ENCODE measurements at places on chromosomes 12 and 14.
A peak's percentile ranks its signal among the peaks of the same experiment; 100 is the strongest.

- DNase-seq: no peak
Measured at GRCh38 chr12:99130808-99131553, 485.9 kb downstream of the APAF1 start.

GRCh38 chr12:66036317-66036716, 94.2 kb downstream of the LLPH start:
- DNase-seq: no peak

GRCh38 chr12:108516511-108517275, 1.6 kb downstream of the FICD start:
- DNase-seq: no peak

DNA sequence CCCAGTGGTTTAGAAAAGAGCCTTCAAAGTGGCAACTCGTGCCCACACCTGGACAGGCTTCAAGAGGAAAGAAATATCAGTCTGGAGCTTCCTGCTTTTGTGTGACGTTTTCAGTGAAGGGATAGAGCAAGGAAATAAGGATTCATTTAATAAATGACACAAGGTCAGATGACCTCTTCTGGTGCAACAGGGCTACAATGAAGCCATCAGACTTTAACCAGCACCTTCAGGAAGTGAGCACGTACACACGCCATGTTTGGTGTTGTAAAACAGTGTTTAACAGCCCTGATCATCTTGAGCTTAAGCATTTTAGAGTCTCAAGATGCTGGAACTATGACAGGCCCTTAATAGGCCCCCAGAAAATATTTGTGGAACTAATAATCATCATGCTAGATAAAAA, 59.1 kb downstream of the CCDC60 start:
- DNase-seq: no peak

- DNase-seq: no peak
Measured at GRCh38 chr12:124403273-124403672, 108.4 kb downstream of the RFLNA start.

GRCh38 chr12:92208613-92209121, 63.0 kb upstream of the BTG1 start:
- no peak for DNase-seq

GRCh38 chr12:102016472-102016871, 45.3 kb downstream of the WASHC3 start:
- DNase-seq: no peak

- DNase-seq: no peak
Measured at GRCh38 chr12:12087693-12088034, 16.9 kb downstream of the BCL2L14 start.

DNA sequence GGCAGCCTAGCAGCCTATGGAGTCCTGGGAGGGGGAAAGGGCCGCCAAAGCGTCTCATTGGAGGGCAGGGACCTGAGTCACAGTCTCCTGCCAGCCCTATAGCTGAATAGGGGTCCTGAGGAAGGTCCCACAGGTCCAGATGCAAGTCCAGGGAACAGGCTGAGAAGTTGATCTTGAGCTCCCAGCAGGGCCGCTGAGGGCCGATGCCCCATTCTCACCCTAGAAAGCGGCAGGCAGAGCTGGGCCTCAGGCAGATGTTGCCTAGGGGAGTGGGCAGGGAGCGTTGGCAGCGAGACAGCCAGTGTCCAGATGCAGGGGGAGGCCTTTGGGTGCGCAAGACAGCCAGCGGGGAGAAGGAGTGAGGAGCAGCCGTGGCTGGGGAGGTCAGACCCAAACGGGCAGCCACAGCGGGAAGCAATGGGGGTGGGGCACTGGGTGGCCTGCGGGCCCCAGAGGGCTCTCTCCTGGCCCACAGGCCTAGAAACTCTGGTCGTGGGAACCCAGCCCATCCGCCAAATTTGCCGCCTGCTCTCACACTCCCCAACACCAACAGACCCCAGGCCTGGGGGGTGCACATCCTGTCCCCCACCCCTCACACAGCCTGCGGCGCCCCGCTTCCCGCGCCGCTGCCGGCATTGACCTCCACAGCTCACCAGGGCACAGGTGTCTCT, 1.1 kb downstream of the HDAC7 start:
- DNase-seq: no peak

DNA sequence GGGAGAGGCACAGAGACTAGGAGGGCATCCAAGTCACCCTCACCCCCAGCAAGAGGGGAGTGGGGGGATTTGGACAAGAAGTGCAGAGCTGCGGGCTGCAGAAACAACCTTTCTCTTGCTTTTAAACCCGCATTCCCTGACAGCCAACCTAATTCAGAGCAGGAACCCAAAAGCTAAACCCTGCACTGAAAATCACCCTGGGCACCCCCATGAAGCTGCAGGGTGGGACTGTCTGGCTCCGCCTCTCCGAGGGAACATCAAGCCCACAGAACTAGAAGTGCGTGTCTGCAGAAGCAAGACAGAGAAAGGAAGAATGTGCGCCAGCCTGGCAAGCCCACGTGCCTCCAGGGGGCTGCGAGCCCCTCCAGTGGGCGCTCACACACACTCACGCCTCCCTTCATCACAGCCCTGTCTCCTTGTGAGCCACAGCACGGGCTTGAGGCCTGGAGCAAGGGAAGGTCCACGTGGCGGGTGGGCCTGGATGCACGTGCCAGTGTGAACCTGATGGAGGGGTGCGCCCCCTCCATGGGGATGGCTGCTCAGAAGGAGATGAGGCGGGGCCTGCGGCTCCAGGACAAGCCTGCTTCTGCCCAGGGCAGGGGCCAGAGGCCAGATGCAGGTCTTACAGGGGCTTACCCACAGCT, 27.8 kb upstream of the PNMA1 start:
- no peak for DNase-seq

DNA sequence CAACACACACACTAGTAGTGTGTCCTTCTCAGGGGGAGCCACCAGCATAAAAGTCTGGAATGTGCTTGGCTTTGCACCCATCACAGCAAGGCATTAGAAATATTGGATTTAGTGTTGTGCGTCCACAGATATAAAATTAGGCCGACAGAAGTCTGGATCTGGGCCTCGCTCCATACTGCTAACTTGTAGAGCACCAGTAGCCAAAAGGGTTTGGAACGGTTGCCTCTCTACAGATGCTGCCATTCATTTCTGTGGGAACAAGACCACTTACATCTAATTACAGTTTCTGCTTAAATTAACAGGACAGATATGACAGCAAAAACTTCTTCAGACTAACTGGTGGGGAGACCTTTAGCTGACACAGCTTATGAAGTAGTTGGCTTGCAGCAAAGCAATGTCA, 94.2 kb downstream of the EXOC5 start:
- no peak for DNase-seq

DNA sequence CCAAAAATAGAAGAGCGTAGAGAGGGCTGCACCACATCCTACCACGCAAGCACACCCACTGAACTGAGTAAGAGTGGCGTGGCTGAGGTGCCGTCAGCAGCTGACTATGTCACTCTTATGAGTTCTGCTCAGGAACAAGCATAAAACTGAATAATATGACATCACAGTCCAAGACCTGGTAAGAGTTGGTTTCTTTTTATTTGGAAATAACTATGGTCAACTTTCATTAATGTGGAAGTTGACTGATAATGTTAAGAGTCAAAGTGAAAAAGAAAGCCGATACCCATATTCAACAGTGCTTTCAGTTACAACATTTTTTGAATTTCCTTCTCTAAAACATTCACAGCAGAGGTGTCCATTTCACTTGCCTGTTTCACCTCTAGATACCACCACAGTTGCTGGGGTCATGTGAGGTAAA, 44.6 kb downstream of the GNS start:
- no peak for DNase-seq

DNA sequence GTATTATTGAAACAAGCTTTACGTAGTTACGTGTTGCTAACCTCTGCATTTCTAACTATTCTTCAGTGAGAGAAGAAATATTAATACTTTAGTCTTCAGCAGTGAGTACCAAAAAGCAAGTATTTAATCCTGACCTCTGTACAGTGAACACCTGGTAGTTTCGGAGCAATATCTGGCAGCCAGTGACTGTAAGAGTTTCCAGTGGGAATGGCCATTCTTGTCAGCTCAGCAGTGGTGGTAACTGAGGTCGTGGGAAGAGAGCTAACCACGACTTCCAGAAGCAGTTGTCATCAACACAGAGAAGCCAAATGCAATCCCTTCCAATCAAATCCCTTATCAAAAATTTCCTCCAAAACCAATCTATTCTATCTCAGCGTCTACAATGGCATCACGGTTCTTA, 1500.2 kb upstream of the FLRT2 start:
- DNase-seq: no peak

DNA sequence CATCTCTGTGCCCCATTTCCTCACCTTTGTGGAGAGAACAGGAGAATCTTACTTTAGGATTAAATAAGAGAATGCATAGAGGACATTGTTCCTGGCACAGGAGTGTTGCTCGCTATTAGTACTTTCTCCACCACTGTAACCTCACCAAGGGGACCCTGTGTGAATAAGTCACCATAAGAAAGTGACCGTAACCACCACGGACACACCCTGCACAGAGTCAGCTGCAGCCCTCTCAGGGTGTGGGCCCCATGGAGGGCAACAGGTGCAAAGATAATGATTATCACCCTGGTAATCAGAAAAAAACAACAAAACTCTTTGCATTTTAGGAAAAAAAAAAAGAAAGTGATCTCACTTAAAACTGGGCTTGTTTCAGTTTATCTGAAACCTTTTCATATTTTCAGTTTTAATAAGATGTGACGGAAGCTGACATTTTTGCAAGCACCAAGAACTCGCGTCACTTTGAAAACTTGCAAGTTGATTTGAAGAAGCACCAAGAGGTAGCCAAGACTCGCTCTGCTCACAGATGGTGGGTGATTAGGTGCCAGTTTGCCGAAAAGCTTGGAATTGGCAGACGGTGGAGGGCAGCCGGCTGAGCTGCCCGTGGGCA, 87.0 kb upstream of the VRK1 start:
- no peak for DNase-seq

DNA sequence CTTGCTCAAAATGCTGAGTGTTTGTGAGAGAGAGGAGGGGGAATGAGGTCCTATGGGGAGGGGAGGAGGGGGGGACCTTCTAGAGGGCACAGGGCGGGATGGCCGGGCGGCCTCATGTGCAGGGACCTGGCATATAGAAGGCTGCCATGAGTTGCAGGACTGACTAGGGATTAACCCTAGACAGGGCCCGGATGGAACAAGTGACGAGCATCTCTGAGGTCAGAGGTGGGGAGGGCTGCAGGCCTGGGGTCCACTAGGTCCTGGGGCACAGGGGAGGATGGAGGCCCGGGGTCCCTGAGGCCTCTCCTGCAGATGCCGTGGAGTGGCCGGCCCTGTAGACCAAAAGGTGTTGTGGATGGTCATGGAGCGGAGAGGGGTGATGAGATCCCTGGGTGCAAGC, 104.0 kb upstream of the EIF5 start:
- DNase-seq: no peak

DNA sequence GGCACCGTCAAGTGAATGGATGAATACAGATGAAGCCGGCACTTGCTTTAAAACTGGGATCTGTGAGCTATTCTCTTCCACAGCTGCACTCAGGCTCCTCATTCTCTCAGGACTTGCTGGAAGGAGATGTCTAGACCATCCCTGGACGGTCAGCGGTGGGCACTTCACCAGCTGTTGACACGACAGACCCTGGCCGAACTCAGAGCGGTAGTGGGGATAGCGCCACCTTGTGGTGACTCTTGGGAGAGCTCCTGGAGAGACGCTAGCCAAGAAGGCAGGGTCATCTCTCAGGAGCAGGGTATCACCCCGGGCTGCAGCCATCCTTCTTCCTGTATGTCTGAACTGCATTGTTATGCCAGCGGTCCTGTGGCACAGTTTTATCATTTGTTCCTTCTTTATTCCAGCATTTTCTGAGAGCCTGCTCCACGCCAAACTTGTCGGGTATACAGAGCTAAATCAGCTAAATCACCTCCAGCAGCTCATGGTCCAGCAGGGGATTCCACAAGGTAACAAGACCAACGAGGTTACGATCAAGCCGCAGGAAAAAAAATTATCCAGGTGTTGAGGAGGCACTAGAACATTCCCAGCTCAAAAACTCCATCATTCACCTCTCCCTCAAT, 10.0 kb downstream of the WNT1 start:
- peak; percentile 13 for DNase-seq

- no peak for DNase-seq
Measured at GRCh38 chr14:68585690-68586089, 207.2 kb downstream of the ZFP36L1 start.

- DNase-seq: no peak
Measured at GRCh38 chr14:54669721-54670561, 103.0 kb downstream of the SAMD4A start.

- DNase-seq: peak; percentile 51
Measured at GRCh38 chr12:124695861-124696260, 128.4 kb upstream of the NCOR2 start.

DNA sequence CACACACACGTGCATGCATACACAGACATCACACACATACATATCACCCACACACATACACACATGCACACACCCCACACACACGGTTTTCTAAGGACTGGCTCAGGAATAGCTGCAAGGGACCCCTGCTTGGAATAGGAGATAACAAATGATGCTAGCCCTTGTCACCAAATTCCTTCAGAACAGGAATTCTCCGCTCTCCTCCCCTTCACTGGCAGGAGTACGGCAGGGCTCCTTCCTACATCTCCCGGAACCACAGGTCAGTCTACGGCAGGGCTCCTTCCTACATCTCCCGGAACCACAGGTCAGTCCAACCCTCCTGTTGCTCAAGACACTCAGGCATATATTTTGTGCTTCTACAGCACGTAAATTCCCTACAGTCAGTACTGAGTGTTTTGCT, 23.9 kb downstream of the PHLDA1 start:
- no peak for DNase-seq

DNA sequence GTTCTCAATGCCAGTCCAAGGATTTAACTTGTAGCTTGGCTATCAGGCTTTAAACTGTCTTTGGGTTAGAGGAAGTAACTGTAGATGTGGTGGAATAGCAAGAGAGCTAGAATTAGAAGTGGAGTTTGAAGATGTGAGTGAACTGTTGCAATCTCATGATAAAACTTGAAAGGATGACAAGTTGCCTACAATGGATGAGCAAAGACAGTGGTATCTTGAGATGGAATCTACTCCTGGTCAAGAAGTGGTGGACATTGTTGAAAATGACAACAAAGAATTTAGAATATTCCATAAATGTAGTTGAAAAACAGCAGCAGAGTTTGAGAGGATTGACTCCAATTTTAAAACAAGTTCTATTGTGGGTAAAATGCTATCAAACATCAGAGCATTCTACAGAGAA, 199.0 kb downstream of the DUSP6 start:
- no peak for DNase-seq
